Osteocyte (in vitro differentiated cells): ENCODE measurements at places on chromosomes 6 and 20.
A peak's percentile ranks its signal among the peaks of the same experiment; 100 is the strongest.

- H3K27me3 ChIP-seq: no peaks in the 10 kb centered on the region
- no peak for DNase-seq
- H3K4me1 ChIP-seq: peaks cover 6% of the 10 kb centered on the region
- H3K4me3 ChIP-seq: no peak overlapping the region
- H3K27ac ChIP-seq: no peak overlapping the region
Measured at GRCh38 chr20:48800177-48800576, 27.6 kb downstream of the PREX1 start.

- no peak for DNase-seq
- no peaks in the 10 kb centered on the region for H3K27me3 ChIP-seq
- no peak overlapping the region for H3K4me3 ChIP-seq
- H3K36me3 ChIP-seq: no peaks in the 10 kb centered on the region
- H3K27ac ChIP-seq: no peak overlapping the region
- H3K4me1 ChIP-seq: no peaks in the 10 kb centered on the region
Measured at GRCh38 chr6:39178804-39179203, 50.5 kb downstream of the KCNK5 start.

GRCh38 chr6:116304538-116305097, 24.9 kb upstream of the TSPYL1 start:
- no peak overlapping the region for H3K4me3 ChIP-seq
- H3K36me3 ChIP-seq: peaks cover 5% of the 10 kb centered on the region
- peaks cover 19% of the 10 kb centered on the region for H3K4me1 ChIP-seq
- no peaks in the 10 kb centered on the region for H3K27me3 ChIP-seq
- no peak overlapping the region for H3K27ac ChIP-seq

DNA sequence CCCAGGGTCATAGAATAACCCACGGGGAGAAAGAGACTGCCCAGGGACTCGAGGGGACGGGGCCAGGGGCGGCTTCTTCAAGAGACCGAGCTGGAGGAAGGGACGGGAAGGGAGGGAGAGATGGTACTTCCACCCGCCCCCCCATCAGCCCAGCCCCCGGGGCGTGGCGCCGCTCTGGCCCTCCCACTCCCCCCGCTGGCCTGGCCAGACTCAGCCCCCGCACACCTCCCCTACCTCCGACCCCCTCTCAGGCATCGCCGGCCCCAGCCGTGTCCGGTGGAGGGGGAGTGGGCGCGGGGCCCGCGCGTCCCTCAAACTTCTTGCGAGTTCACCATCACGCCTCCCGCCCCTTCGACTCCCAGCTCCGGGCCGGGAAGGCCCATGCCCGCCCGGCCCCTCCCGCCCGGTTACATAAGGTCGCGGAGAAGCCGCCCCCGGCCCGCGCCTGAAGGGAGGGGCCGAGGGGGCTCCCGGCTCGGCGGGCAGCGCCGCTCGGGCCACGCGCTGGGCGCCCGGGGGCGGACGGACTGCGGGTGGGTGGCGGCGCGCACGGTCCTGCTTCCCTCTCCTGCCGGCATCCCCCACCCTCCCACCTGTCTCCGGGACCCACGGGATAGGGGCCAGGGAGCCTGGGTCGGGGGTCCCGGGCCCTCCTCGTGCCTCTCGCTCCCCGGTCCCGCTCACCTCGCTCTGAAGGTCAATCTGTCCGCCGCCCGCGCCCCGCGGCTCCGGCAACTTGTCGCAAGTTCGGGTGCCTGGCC, 562 bp downstream of the TFEB start:
- H3K36me3 ChIP-seq: no peaks in the 10 kb centered on the region
- peaks cover 26% of the 10 kb centered on the region for H3K4me1 ChIP-seq
- peak overlapping the region; percentile 74 for H3K4me3 ChIP-seq
- no peaks in the 10 kb centered on the region for H3K27me3 ChIP-seq

- H3K4me1 ChIP-seq: no peaks in the 10 kb centered on the region
- H3K4me3 ChIP-seq: no peak overlapping the region
- H3K27me3 ChIP-seq: peaks cover 61% of the 10 kb centered on the region
- no peaks in the 10 kb centered on the region for H3K36me3 ChIP-seq
- H3K27ac ChIP-seq: no peak overlapping the region
- no peak for DNase-seq
Measured at GRCh38 chr20:47863315-47863965, 78.2 kb upstream of the SULF2 start.

DNA sequence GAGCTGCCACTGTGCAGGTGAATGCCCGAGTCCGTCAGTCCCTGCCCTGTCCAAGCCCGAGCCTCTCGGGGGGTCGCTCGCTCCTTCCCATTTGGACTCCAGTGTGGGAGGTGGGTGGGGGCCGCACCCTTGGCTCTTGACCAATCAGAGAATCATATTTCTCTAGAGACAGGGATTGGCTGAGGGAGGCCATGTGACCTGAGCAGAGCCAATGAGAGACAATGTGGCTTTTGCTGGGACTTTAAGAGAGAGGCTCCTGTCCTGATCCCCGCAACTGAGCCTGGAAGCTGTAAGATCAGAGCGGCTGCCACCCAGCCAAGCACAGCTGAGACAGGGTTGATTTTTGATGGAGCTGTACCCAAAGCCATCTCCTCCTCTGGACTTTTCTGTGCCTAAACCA, 199.3 kb downstream of the TFAP2C start:
- H3K27me3 ChIP-seq: peaks cover 2% of the 10 kb centered on the region
- DNase-seq: no peak
- H3K27ac ChIP-seq: no peak overlapping the region
- no peak overlapping the region for H3K4me3 ChIP-seq

DNA sequence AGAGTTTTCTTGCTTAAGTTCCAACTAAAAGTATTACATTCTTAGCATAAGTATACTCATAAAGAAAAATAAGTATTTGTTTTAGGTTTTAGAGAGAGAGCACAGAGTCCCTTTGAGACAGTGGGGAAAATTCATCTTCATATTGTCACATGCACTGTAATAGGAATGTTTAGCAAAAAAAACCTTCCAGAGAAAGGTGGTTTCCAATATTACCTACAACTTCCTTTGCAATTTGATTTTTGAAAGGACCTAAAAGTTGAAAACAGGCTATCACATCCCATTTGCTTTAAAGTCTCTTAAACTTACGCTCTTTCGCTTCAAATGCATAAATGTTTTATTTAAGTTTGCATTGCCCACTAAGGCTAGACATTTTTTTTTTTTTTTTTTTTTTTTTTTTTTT, 86.4 kb downstream of the OPRM1 start:
- H3K4me1 ChIP-seq: peaks cover 15% of the 10 kb centered on the region
- H3K4me3 ChIP-seq: no peak overlapping the region
- H3K27ac ChIP-seq: no peak overlapping the region
- H3K36me3 ChIP-seq: no peaks in the 10 kb centered on the region
- no peak for DNase-seq

- peaks cover 71% of the 10 kb centered on the region for H3K4me1 ChIP-seq
- H3K27ac ChIP-seq: peak overlapping the region; percentile 92
- peak overlapping the region; percentile 30 for H3K4me3 ChIP-seq
- no peaks in the 10 kb centered on the region for H3K27me3 ChIP-seq
- H3K36me3 ChIP-seq: peaks cover 2% of the 10 kb centered on the region
Measured at GRCh38 chr6:100346203-100346602, 118.5 kb downstream of the SIM1 start.

GRCh38 chr20:6473197-6473596, 294.3 kb upstream of the BMP2 start:
- H3K27ac ChIP-seq: no peak overlapping the region
- no peaks in the 10 kb centered on the region for H3K27me3 ChIP-seq
- peaks cover 2% of the 10 kb centered on the region for H3K4me1 ChIP-seq
- no peaks in the 10 kb centered on the region for H3K36me3 ChIP-seq

- no peak overlapping the region for H3K27ac ChIP-seq
- no peak overlapping the region for H3K4me3 ChIP-seq
- H3K27me3 ChIP-seq: peaks cover 43% of the 10 kb centered on the region
- no peaks in the 10 kb centered on the region for H3K36me3 ChIP-seq
Measured at GRCh38 chr6:169802790-169803189, 51.4 kb downstream of the ERMARD start.

DNA sequence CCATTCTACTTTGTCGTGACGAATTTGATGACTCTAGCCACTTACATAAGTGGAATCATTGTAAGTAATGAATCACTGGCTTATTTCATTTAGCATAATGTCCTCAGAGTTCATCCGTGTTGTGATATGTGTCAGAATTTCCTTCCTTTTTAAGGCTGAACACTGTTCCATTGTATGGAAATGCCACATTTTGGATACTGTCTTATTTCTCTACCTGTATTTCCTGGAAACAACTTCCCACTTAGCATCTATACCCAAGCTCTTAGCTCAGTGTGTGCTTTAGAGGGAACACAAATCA, 28.8 kb upstream of the GGTLC1 start:
- H3K4me3 ChIP-seq: no peak overlapping the region
- no peak for DNase-seq
- no peaks in the 10 kb centered on the region for H3K36me3 ChIP-seq
- H3K4me1 ChIP-seq: no peaks in the 10 kb centered on the region
- peaks cover 37% of the 10 kb centered on the region for H3K27me3 ChIP-seq

DNA sequence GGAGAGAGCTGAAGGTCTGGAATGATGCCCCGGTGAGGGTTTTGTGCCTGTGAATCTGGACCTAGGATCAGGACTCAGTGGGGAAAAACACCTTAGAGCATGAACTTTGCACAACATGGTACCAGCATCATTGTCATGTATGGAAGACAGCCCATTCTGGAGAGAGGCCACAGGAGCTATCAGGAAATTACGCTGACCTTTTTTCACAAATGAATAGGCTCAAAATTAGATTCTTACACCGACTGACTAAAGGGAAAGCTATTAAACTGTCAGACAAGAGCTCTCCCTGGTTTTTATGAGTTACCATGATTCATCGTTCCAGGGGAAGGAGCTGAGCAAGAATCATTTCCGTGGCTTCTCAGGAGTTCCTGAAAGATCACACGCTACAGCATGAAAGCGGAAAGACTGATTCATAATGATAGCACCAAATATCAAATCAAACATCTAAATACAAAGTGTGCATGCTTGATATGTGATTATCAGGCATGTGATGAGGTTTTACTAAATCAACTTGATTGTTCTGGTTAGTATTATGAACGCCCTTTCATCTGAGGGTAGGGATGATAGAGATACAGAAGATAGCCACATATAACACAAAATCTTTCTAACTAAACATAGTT, 224.9 kb upstream of the SMLR1 start:
- no peaks in the 10 kb centered on the region for H3K36me3 ChIP-seq
- peak overlapping the region; percentile 29 for H3K27ac ChIP-seq
- peaks cover 18% of the 10 kb centered on the region for H3K4me1 ChIP-seq
- H3K4me3 ChIP-seq: no peak overlapping the region
- H3K27me3 ChIP-seq: no peaks in the 10 kb centered on the region

DNA sequence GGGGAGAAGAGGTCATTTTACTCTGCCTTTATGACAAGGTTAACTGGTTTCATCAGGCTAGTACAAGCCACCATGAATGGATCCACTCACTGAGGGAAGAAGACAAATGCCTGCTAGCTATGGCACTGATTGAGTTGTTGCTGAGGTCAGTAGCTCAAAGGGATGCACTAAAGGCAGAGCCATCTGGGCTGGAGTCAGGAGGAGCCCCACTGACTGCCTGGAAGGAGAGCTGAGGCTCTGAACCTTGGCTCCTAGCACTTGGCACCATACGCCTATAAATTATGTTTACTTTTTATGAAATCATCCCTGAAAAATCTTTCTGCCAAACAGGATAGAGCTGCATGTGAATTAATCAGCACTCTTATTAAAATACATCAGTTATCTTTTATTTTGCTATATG, 104.6 kb downstream of the DTD1 start:
- no peaks in the 10 kb centered on the region for H3K27me3 ChIP-seq
- H3K36me3 ChIP-seq: peaks cover 3% of the 10 kb centered on the region
- H3K4me3 ChIP-seq: no peak overlapping the region
- no peak overlapping the region for H3K27ac ChIP-seq
- peaks cover 8% of the 10 kb centered on the region for H3K4me1 ChIP-seq

DNA sequence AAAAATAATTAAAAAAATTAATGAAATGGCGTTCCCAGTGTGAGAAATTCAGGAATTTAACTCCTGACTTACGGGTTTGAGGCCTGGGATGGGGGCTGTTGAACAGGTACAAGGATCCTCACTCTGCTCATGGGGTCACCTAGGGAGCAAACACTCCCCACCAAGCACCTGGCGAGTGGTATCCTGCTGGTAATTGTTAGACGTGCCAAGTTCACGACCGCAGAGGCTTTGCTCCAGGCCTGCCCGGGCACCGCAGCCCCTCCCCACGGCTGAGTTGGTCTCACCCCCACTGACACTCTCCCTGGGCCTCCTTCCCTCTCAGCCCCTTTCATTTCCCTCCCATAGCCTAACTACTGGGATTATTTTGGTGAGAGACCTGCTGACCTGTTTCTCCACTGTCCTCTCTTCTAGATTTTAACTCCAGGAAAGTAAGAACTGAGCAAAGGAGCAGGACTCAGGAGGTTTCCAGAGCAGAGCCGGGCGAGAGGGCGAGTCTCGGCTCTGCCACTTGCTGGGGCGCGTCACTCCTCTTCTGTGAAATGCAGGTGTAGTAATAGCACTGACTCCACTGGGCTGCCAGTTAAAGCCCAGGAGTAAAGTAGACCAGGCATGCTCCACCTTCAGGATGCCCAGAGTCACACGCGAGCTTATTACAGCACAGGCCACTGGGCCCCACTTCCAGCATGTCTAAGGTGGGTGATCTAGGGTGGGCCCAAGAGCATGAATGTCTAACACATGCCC, 22.8 kb downstream of the BMP7 start:
- no peaks in the 10 kb centered on the region for H3K4me1 ChIP-seq
- H3K27me3 ChIP-seq: peaks cover 21% of the 10 kb centered on the region
- no peak overlapping the region for H3K4me3 ChIP-seq
- no peaks in the 10 kb centered on the region for H3K36me3 ChIP-seq
- H3K27ac ChIP-seq: no peak overlapping the region

DNA sequence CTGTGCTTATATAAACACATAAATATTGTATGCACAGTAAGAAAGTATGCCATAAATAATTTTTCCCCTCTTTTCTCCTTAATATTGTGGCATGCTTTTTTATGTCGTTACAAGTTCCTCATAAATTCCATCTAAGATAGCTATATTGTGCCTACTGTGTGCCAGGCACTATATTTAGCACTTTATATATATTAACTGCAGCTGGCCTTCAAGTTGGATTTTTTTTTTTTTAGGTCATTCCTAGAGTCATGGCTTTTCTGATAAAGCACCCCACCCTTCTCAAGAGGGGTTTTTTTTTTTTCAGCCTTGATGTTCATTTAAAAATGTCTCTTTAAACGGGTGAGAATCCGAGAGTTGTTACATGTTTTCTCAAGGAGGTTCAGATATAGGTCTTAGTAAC, 42.8 kb upstream of the RNF8 start:
- H3K4me3 ChIP-seq: no peak overlapping the region
- DNase-seq: no peak
- no peak overlapping the region for H3K27ac ChIP-seq
- H3K36me3 ChIP-seq: peaks cover 27% of the 10 kb centered on the region

GRCh38 chr20:63756648-63756991, 17.0 kb downstream of the SLC2A4RG start:
- H3K4me3 ChIP-seq: no peak overlapping the region
- H3K27me3 ChIP-seq: no peaks in the 10 kb centered on the region
- no peaks in the 10 kb centered on the region for H3K4me1 ChIP-seq
- no peak overlapping the region for H3K27ac ChIP-seq
- DNase-seq: no peak

DNA sequence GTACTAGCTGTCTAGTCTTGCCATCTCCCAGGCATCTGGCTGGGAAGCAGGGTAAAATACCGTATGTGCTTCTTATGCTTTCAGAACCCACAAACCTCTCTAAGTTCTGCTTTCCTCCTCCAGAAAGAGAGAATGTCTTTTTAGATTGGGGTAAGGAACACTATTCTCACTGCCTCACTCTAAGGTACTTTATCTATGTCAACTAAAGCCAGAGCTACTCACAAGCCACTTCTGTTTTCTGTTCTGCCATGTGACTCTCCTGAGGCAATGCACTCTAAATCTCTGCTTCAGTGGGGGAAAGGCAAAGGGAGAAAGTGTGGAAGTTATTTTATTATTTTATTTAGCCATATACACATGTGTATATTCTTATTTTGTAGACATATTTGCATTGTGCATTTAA, 15.6 kb downstream of the MEP1A start:
- H3K36me3 ChIP-seq: no peaks in the 10 kb centered on the region
- H3K4me1 ChIP-seq: no peaks in the 10 kb centered on the region
- H3K27ac ChIP-seq: no peak overlapping the region
